Head of caudate nucleus (tissue), 42 donors: ENCODE measurements at places on chromosomes 13 and 19.

GRCh38 chr19:42619271-42619670, 24.5 kb upstream of the CEACAM8 start:
- no peak for DNase-seq

DNA sequence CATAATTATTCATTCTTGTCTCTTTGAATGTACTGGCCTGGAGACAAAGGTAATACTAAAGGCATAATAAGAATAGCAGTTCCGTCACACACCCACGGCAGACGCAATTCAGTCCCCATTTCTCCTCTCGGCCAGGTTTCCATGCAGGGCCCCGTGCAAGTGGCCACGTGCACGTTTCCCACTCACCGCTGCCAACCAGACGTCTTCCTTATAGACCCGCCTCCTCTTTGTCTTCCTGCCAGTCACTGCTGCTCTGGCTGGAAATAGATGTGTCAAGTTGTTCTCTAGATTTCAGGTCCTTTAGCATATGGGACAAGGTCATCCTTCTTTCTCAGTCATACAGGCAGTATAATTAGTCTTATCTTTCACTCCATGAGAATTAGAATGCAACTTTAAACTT, 204.3 kb downstream of the SUCLA2 start:
- DNase-seq, result no peak

- no peak for DNase-seq
Measured at GRCh38 chr19:281156-281853, 9.9 kb downstream of the PLPP2 start.

DNA sequence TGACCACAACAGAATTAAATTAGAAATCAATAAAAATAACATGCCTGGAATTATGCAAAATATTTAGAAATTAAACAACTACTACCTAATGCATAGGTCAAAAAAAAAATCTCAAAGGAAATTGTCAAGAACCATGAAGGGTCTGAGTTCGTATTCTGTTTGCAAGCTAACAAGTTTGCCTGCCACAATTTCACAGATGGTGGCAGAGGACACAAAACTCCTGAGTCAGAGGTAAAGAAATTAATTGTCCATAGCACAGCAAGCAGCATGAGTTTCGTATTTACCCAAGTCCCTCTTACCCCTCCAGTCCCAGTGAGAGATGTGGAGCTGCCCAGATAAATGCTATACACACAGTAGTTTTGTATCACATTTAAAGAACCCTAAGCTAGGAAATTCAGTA, 675.9 kb downstream of the UQCRFS1 start:
- no peak for DNase-seq

GRCh38 chr19:56671613-56671994, at the start of gene ZNF835:
ZNF835 (minus strand) TSS chr19:56671757; CDS start chr19:56665198, 6,559 bp downstream.
- DNase-seq, result peak; percentile 98

DNA sequence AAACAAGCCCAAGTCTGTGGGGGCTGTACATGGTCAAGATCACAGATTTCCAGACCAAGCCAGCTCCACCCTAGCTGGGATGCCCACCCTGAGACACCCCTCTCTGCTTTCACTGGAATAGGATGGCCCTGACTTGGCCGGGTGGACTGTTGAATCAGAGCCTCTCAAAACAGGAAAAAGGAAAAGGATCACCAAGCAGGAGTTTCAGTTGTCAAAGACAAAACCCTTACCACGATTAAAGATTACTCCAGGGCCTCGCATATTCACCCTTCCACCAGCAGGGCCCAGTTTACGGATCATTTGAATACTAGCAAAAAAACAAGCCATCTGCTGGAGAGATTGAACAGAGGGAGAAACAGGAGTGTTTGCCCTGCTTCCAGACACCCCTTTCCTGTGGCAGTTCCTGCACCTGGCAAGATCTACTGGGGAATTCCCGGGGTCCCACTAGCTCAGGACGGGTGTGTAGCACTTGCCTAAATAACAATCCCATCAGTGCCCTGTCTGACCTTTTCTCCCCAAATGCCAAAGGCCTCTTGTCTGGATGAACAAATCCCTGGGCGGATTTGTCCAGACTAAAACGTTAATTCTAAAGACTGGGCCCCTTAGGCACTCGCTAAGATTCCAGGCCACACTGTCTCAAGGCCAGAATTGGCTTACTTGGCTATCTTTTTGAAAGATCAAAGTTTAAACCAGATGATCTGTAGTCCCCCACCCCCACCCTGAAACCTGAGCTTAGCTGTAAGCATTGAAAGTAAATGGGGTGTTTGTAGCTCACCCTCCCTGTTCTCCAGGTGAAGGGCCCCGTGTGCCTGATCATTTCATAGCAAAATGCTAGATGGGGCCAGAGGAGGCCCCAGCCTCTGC, 38.4 kb downstream of the ACTN4 start:
- no peak for DNase-seq

- DNase-seq, result no peak
Measured at GRCh38 chr13:21486322-21486721, 27.2 kb upstream of the ZDHHC20 start.

DNA sequence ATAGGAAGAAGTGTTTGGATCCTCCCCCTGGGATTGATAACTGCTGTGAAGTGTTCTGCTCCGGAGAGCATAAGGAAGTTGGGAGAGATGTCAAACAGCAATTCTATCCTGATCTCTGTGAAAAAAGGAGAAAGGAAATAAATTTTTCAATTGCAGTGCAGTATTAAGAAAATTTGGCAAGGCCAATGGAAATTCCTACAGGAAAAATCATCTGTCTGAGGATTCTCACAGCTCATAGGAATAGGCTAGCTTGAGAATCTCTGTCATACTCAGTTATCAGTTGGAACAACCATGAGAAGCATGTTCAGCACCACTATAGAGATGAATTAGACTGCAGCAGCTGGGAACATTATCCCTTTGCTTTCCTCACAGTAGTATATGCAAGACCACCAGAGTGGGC, 1238.9 kb upstream of the MIR17HG start:
- no peak for DNase-seq

DNA sequence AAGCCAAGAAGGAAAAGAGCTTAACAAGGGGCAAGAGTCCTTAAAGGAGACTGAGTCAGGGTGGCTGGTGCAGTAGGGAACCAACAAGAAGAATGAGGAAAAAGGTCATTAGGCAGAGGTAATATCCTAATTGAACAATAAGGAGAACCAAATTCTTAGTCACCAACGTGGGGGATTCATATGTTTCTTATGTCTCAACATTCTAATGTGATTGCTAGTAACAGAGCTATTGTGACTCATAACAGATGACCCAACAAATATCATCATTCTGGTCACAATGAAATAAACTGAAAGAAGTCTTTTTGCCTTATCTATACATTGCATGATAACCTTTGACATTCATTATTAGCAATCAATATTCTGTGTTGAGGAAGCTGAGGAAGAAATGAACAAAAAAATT, 101.6 kb downstream of the RAP2A start:
- no peak for DNase-seq

DNA sequence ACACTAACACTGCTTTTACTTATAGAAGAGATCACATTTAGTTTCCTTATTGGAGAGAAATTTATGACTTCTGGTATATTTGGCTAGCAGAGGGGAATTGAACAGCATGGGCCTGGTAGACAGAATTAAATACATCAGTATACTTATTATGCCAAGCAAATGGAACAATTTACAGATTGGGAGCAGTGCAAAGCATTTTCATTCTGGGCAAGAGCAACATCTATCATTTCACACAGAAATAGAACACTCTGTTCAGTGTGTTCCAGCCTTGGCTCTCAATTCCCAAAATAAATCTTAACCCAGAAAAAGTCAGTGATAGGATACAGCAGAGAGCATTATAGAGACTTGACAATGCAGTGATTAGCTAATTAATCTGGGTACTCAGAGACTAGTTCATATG, 604.0 kb upstream of the SLITRK6 start:
- no peak for DNase-seq

DNA sequence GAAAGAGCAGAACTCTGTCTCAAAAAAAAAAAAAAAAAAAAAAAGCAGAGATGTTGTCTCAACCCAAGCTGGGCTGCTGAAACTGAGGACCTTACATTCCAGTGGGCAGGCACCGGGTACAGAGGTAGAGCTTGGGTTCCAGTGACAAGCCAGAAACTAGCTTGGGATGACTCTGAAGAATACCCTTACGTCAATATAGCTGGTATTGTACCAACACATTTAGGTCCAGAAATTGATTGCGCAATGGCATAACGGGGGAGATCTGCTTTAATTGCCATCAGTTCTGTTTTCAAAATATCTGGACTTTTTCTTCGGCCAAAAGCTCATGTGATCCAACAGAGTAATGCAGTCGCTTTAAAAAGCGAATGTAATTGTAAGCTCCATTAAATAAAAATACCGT, 103.1 kb upstream of the UBL3 start:
- no peak for DNase-seq

- DNase-seq, result peak; percentile 23
Measured at GRCh38 chr19:53824134-53824611, at the start of gene NLRP12. NLRP12 (minus strand) TSS chr19:53824314; CDS start chr19:53824174, 140 bp downstream.

DNA sequence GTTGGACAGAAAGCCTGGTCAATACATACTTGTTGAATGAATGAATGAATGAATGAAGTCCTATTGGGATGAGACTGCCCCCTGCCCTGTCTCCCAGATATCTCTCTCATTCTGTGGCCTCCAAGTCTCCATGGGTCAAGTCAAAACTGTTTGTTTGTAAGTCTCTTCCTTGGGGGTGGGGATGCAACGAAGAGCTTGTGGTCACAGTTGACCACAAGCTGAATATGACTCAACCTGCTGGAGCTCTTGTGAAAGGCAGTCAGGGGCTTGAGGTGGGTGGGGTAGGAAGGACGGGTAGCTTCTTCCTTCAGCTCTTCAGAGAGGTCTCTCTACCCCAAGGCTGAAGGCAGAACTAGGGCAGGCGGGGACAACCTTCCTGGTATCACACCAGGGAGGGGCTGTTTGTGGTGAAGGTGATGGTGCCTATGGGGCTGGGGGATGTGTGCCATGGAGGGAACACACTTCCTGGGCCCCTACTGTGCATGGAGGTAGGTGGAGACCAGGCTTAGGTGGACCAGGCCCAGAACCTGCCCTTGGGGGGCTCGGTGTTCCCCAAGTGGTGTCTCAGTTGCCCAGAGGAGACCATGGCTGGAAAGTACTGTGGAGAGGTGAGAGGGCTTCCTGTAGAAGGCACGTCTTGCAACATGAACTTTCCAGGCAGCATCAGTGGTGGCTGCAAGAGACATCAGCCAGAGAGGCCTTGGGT, 8.0 kb downstream of the MYO1F start:
- DNase-seq, result peak; percentile 60

- DNase-seq, result no peak
Measured at GRCh38 chr13:112879283-112879833, 89.7 kb upstream of the MCF2L start.

- DNase-seq, result no peak
Measured at GRCh38 chr19:27733551-27734266, 1479.2 kb downstream of the UQCRFS1 start.

DNA sequence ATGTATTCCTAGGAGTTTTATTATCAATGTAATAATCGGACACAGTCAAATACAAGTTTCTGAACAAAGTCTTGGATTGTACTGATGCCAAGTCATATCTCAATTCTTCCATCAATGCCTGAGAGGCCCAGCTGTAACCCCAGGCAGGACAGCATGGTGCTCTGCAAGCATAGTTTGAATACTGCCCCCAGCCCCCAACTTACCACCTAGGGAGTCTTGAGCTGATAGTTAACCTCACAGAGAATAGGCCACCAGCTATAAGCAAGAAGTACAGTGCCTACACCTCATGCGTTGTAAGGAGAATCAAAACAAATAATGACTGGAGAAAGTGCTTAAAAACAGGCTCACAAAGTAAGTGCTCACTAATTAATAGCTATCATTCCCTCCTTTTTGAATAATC, 2.7 kb downstream of the PROSER1 start:
- DNase-seq, result no peak

- peak; percentile 45 for DNase-seq
Measured at GRCh38 chr13:33931397-33932311, 113.7 kb downstream of the RFC3 start.

- no peak for DNase-seq
Measured at GRCh38 chr13:30529085-30529834, 63.5 kb upstream of the HMGB1 start.

- peak; percentile 32 for DNase-seq
Measured at GRCh38 chr13:108924134-108924533, 294.7 kb downstream of the MYO16 start.

- DNase-seq, result no peak
Measured at GRCh38 chr13:26989261-26989956, 182.2 kb downstream of the USP12 start.

- DNase-seq, result no peak
Measured at GRCh38 chr19:28135825-28136224, 1077.1 kb downstream of the UQCRFS1 start.

- no peak for DNase-seq
Measured at GRCh38 chr19:29415507-29415906, 110.3 kb upstream of the VSTM2B start.

DNA sequence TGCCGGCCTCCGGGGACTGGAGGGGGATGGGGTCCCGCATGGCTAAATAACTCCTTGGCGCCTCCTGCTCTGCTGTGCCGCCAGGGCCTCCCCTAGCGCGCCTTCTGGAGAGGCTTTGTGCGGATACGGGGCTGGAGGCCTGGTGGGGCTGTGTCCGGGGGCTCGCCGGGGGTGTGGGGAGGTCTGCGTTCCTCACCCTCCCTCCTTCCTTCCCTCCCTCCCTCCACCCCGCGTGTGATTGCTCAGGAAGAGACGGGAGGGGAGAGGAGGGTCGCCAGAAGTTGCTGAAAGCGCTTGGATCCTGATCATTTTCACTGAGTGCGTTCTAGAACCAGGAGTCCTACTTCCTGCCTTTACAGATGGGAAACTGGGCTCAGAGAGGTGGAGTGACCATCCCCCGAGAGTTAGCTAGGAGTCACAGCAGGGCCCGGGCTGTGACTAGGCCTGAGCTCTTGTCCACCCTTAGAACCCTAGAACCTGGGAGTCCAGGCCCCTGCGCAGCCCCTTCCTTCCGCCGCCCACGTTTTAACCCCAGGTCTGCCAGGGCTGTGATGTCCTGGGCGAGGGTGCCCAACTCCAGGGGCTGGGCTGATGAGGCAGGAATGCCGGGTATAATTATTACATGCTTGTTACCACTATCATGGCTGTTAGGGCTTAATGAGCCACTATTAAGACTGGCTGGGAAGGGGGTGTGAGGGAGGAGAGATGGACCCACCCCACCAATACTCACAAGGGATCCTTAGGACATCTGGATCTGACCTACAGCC, 782 bp upstream of the JUND start:
- no peak for DNase-seq

GRCh38 chr13:65505941-65506340, 1724.2 kb downstream of the PCDH9 start:
- DNase-seq, result no peak

DNA sequence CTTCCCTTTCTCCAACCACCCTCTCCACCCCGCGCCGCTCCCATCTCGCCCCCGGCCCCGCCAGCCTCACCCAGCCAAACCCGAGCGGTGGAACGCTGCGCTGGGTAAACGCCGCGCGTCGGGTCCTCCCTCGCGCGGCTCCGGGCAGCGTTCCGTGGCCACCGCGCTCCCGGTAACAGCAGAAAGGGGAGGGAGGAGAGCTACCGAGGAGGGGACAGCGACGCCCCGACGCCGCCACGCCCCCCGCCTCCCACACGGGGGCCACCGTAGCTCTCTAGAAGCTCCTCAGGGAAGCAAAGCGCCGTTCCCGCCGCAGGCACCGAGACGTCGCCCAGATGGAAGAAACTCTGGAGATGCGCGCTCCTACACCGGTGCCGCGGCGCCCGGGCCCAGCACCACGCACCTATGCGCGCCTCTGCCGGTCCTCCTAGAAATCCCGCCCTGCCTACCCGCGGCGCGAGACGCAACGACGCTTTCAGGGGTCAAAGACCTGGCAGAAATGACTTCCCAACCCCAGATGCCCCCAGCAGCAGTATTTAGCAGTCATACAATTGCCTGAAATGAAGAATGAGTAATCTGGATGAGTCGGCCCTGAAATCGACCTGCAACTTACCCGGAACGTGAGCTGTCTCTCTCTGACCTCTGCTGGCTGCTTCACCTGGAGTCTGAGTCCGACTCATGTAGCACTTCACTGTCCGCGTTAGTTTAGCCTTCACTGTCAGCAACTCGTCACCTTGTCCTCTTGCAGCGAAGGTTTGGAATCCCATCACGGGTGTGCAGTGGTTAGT, at the start of gene RUBCNL:
Gene RUBCNL, minus strand, starts transcription at position 189 of the 788 bp plus-strand sequence. CDS start 14,777 bp downstream, outside the sequence.
- peak; percentile 77 for DNase-seq
